ENCODE measurements at places on chromosomes 6 and 20.

DNA sequence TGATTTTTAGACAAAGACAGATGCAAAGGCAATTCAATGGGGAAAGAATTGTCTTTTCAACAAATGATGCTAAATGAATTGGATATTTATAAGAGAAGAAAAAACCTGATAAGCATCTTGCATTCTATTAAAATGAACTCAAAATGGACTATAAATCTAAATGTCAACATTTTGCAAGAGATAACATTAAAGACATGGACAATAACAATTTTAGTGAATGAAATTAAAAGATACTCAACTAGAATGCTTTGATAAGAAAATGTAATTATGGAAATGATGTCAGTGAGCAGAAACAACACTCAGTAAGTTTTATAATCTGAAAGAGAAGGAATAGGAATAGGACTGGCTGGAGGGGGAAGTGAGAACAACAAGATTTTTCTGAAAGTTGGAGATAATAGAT lies 421.7 kb downstream of the C6orf118 start:
- no peak for DNase-seq

DNA sequence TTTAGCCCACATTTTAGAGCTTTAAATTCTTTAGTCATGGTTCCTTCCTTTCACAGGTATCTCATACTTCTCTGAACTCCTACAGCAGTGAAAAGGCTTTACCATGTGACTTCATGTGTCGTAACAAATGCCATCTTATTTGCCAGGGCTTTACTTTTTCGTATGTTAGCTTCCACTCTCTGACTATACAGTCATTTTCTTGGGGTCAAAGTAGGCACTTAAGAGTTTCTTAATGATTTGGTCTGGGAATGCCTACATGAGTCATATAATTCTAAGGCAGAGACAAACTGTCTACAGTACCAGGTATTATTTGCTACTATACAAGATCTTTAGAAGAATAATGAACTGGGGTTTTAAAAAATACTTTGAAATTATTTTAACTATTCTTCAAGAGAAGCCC lies 15.0 kb downstream of the RAB23 start:
- DNase-seq = no peak

GRCh38 chr20:35698298-35699126 lies 640 bp downstream of the NFS1 start:
- DNase-seq = no peak

- no peak for DNase-seq
Measured at GRCh38 chr6:73857341-73857890, 161.4 kb downstream of the CD109 start.

- no peak for DNase-seq
Measured at GRCh38 chr6:16539086-16539931, 222.0 kb downstream of the ATXN1 start.

DNA sequence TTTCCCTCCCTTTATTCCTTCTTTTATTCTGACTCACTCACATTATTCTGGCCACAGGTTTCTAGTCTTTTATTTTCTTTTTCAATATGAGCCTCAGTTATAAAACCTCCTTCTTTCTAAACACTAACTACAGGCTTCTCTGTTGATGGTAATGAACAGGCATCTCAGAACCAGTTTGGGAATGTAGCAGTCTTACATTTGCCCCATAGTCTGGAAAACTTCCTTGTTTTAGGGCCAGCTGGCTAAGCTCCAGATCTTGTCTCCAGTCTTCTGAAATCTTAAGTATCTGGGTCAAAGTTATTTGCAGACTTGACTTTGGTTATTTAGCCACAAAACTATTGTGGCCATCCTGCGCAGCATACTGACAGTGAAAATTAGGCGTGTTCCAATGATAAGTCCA lies 97.0 kb upstream of the MAN1A1 start:
- no peak for DNase-seq

- DNase-seq = no peak
Measured at GRCh38 chr6:115712291-115712961, 348.3 kb downstream of the FRK start.

DNA sequence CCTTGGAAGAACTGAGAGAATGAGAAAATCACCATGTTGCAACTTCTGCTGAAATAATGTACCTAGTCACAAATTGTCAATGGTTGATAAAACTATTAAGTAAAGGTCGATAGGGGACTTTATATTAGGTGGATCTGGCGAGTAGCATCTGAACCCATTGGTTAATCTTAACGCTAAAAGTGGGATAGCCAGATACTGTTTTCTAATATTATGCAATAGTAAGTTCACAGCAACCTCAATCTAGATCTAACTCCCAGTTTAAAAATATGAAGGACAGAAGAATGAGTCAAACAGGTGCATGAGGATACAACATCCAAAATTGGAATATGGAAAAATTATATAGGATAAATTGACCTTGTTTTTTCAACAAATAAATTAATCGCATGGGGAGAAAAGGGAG lies 18.8 kb downstream of the PSMF1 start:
- DNase-seq = no peak

DNA sequence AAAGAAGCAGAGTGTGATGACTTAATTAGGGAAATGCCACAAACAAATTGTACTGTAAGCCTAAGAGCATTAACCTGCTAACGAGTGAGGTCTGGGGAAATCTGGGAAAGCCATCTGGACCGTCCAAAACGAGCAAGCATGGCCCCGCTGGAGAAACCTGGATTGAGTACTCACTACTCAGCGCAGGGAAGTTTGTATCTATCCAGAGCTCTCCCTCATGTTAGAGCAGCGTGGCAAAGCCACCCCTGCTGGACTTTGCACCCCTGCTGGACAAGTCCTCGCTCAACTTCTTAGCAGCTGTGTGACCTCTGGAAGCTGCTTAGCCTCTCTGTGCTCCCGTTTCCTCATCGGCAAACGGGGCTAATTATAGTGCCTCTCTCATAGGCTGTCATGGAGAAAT lies 37.3 kb downstream of the PSMG4 start:
- no peak for DNase-seq

- no peak for DNase-seq
Measured at GRCh38 chr20:51966296-51966971, 164.1 kb upstream of the SALL4 start.

GRCh38 chr6:107692351-107692750 lies 131.8 kb downstream of the SCML4 start:
- DNase-seq = no peak

- DNase-seq = no peak
Measured at GRCh38 chr6:45644720-45645119, 267.0 kb upstream of the SUPT3H start.

GRCh38 chr6:6494677-6495076 lies 93.8 kb upstream of the LY86 start:
- DNase-seq = no peak

- no peak for DNase-seq
Measured at GRCh38 chr6:13251242-13251641, 77.1 kb downstream of the TBC1D7 start.

DNA sequence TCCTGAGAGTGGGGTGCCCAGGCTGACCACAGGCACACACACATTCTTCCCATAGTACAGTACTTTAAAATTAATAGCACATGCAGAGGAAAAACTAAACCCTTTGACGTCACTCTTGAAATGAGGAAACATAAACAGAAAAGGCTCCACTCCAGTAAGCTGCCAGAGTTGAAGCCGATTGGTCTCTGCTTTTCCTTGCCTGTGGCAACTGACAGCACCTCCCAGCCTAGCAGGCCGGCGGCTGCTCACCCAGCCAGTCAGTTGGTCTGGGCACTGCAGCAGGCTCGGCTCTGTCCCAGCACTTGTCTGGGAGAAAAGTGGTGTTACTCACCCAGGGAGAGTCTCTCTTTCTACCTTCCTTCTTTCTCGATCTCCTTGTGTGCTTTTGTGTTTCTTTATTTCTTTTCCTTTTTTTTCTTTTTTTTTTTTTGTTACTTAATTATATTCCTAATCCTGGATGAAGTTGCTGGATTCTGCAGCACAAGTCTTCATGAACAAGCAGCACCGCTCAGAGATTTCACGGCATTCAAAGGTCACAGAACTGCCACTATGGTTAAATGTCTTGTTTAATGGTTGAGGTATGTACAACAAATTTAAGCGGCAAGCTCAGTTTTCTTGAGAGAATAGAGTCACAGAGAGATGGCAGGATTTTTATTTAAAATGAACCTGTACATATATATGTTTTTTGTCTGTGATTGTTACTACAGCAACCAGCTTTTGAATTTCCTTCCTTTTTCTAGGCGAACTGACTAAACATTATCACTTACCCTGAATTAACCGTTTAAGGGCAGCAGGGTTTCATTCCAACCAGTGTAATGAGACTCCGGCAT lies at the start of gene PDE7B:
Gene PDE7B (plus strand): TSS at position 260 of the 830 bp plus-strand sequence.
- DNase-seq = no peak

GRCh38 chr20:34431168-34431567 lies 68.1 kb downstream of the ITCH start:
- no peak for DNase-seq

DNA sequence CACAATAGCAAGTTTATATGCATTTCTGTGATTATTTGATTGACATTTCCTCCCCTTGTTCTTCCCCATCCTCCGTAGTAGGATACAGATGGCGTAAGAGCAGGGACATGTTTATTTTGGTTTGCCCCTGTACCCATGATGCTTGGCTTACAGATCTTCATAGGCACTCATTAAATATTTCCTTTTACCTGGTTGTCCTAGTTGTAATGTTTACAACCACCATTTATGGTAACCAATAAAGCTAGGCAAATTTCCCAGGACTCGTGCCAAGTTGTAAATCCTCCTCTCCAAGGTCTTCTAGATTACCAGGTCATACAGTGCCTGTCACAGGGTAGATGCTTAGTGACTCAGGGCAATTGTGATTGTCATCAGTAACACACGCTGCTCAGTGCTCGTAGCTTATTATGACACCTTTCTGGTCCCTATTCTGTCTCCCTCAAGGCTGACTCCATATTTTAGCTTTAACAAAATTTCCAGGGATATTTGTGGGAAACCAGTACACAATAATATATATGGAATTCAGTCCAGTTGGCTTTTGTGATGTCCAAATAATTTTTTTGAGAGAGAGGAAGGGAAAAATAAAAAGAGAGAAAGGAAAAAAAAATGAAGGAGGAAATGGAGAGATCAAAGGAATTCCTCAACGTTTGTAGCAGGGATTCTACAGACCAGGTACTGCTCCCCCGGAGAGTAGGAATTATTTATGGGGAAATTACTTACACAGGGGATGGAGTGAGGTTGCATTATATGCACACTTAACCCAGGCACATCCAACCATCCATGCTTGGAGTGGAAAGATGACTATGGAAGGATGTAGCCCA lies 24.6 kb downstream of the CYP24A1 start:
- DNase-seq = no peak

DNA sequence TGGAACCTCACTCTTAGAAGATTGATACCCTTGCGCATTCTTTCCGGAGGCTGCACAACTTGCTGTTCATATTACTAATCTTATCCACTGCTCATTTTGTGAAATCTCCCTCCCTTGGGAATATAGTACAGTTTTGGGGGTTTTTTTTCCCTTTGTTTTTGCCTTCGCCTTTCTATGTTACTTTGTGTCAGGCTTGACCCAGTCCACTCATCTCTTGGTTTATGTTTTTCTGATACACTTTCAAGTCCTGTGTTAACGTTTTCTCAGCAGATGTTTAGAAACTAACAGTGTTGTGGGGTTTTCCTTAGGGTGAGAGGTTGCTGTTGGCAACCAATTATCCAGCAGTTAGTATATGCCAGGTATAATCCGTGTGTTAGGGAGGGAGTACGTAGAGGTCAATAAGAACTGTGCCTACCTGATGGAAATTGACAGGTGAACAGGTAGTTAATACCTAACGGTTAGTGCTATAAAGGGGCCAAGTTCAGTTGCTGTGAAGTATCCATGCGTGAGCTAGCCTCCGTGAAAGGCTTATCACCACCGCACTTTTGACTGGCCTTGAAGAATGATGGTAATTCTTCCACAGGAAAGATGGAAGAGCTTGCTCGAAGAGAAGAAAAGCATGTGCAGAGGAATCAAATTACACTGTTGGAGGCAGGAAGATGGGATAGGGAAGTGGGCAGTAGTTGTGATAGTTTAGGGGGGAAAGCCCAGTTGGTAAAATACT lies 1.4 kb downstream of the NFYA start:
- no peak for DNase-seq

- no peak for DNase-seq
Measured at GRCh38 chr20:34624629-34625028, 52.3 kb downstream of the PIGU start.

GRCh38 chr20:60271597-60271996 lies 313.4 kb downstream of the CDH26 start:
- no peak for DNase-seq

DNA sequence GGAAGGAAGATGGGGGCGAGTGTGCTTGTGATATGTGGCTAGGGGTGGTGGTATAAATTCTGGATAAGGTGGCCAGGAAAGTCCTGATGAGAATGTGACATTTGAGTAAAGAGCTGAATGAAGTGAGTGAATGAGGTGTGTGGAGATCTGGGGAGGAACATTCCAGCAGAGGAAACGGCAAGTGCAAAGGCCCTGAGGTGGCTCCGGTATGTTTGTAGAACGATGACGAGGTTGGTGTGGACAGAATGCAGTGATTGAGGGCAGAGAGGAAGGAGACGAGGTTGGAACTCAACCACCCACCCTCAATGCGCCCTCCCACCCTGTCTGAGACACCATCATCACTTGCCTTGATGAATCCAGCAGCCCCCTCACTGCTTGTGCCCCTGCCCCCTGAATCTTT lies 214.1 kb upstream of the RNF24 start:
- DNase-seq = no peak

DNA sequence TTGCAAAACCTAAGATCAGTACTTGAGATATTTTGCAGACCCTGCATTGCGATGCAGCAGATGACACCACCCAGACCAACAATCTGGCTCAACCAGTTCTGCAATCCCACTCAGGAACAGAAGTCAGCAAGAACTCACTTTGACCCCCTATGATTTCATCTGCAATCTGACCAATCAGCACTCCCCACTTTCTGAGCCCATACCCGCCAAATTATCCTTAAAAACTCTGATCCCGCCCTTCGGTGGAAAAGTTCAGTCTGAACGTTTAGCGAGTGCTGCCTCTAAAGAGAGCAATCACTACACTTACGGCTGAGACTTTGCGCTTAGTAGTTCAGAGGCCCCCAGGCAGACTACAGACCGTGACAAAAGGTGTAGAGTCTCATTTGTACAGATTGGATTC lies 17.3 kb upstream of the KIAA1586 start:
- no peak for DNase-seq

- DNase-seq = peak; percentile 88
Measured at GRCh38 chr6:53547811-53548496, 3.1 kb upstream of the GCLC start.

- no peak for DNase-seq
Measured at GRCh38 chr20:14902432-14903089, 565.1 kb upstream of the FLRT3 start.

DNA sequence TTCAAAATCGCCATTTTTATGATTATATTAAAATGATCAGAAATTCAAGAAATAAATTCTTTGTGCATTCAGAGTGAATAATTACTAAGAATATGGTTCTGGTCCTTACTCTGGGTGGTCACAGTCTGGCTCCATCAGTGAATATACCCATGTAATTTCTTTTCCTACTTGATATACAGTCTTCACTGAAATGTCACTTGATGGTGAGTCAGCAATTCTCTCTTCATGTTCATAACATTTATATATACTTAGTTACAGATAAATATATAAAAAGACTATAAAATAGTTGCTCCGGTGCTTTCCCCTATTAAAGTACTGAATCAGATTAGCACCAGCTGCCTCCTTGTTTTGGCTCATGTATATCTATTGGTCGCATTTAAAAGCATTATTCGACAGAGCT lies 56.4 kb upstream of the MTRF1L start:
- no peak for DNase-seq

GRCh38 chr6:119280668-119281067 lies 68.9 kb downstream of the MAN1A1 start:
- DNase-seq = no peak
